Activated T-cell treated with anti-CD3 and anti-CD28 coated beads, Interleukin-2, amount 50 U/mL, for 48 hours (primary cell): ENCODE measurements at places on chromosomes 11 and 22.

DNA sequence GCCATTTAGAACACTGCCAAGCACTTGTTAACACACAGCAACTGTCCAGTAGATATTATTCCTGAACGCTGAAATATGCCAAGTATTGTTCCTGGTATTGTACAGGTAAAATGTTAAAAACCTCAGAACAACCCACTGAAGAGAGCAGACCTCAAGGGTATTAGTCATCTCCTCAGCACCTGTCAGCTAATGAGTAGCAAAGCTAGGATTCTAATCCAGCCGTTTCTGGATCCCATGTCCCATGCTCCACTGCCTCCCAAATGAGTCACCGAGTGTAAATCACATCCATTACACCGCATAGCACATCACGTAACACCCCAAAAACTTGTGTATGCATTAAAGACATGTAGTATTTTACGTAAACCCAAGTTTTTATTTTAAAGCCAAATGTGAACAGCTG, 705.4 kb upstream of the TENM4 start:
- no peak for DNase-seq

GRCh38 chr11:95705485-95706124, 84.0 kb downstream of the FAM76B start:
- peak; percentile 88 for DNase-seq

GRCh38 chr22:46233231-46233630, 16.9 kb downstream of the CDPF1 start:
- DNase-seq, result no peak

GRCh38 chr11:79173615-79174014, 267.2 kb downstream of the TENM4 start:
- DNase-seq, result no peak

GRCh38 chr22:38735126-38735464, 20.7 kb downstream of the SUN2 start:
- no peak for DNase-seq

GRCh38 chr11:67167719-67168118, 48.7 kb downstream of the KDM2A start:
- no peak for DNase-seq

DNA sequence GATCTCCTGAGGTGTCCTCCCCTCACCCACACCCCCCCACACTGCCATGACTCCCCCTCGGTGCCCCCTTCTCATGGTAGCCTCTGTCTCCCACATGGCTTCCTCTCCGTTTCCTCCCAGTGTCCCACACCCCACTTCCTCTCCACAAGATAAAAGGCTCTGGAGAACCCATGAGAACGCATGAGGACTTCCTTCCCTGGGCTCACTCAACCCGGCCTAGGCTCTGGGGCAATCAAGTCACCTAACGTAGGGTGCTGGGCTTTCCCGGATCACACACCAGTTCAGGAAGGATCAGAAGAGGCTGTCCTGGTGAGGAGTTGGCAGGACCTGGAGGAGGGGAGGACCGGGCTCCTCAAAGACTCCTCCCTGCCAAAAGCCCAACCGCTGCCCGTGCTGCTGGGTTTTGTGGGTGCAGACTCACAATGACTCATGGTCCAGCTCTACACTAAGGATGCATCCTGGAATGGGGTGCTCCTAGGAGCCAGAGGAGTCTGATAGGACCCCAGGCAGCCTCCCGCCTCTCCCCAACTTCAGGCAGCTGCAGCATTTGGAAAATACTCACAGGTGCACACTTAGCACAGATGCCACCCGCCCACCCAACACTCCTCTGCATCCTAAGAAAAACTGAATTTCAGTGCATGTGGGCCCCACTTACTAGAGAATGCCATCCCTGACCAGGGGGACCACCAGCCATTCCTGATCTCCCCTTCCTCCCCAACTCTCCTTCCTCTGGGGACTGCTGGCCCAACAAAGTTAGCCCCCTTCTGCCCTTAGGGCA, 21.0 kb downstream of the SLC22A12 start:
- DNase-seq, result no peak

- peak; percentile 77 for DNase-seq
Measured at GRCh38 chr11:44110231-44110679, 14.8 kb downstream of the EXT2 start.

DNA sequence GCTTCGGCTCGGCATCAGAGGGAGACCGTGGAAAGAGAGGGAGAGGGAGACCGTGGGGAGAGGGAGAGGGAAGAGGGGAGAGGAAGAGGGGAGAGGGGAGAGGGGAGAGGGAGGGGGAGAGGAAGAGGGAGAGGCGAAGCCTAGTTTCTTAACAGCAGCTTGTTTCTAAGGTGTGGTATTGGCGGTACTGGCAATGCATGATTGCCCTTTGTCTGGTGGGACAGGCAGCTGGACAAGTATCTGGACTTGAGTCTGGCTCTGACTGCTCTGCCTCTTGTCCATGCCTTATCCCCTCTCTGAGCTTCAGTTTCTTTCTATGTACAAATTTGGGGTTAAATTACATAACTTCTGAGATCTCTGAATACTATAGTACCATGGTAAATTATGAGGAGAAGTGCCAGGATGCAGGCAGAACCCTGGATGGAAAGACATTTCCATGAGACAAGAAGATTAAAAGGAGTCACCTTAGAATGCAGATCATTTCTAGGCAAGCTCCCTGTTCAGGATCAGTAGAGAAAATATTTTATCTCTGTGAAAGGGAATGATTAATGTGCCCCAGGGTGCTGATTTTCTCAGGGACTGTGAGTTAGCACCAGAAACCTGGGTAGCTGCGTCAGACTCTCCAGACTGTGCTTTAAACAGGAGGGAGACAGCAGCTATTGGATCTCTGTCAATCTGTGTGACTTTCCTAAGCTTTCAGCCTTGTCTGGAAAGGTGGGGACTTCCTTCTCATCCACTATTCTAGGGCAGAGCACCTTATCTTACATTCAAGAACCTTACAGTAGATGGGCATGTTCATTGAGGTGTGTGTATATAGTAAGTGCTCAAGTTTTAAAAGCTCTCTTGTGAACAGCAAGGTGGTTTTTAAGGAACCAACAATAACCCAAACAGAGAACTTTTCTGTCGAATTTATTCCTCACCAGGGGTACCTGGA, 31.9 kb upstream of the CCDC90B start:
- DNase-seq, result no peak

DNA sequence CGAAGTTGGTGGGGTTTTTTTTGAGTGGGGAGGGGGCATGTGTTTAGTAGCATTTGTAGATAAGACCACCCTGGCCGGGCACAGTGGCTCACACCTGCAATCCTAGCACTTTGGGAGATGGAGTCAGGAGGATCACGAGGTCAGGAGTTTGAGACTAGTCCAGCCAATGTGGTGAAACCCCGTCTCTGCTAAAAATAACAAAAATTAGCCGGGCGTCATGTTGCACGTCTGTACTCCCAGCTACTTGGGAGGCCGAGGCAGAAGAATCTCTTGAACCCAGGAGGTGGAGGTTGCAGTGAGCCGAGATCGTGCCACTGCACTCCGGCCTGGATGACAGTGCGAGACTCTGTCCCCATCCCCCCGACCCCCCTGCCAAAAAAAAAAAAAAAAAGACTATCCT, 34.6 kb downstream of the CECR2 start:
- no peak for DNase-seq

GRCh38 chr22:49141761-49142160, 685.9 kb downstream of the BRD1 start:
- DNase-seq, result no peak

- DNase-seq, result no peak
Measured at GRCh38 chr11:110479108-110480101, 49.7 kb downstream of the FDX1 start.

GRCh38 chr11:118930094-118930712, 4.5 kb upstream of the BCL9L start:
- peak; percentile 98 for DNase-seq

DNA sequence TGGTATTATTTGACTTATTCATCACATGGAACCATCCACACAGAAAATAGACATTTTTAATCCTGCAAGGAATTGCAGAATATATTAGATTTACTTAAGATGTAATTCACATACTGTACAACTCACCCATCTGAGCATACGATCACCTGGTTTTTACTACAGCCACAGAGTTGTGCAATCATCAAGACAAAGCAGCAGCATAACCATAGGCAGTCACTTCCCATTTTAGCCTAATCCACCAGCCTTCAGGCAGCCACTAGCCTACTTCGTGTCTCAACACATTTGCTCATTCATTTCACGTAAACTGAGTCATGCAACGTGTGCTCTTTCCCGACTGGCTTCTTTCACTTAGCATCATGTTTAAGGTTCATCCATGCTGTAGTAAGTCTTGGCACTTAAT, 23.0 kb downstream of the PIWIL3 start:
- DNase-seq, result no peak
